Stimulated activated CD4-positive, alpha-beta T cell treated with anti-CD3 and anti-CD28 coated beads, TNF-alpha, amount 100 ng/mL, for 1 hour (primary cell): ENCODE measurements at places on chromosomes 12 and 14.

DNA sequence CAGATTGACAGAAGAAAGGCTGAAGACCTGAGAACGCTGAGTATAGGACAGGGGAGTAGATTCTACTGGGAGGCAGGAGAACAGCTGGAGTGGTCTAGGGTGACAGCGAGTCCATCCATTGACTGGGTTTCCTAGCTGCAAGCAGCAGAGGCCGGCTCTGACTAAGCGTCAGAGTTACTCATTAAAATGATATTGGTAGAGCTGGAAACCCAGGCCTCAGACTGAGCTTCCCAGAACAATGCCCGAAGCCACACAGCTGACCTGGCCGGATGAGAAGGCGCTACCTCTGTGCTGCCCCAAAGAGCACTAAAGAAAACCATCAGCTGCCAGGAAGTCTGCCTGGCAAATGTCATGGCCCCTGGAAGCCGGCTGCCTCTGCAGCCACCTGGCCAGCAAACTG lies 78.5 kb upstream of the FZD10 start:
- DNase-seq = no peak

- no peak for DNase-seq
Observed at GRCh38 chr12:57604454-57604991, at the start of gene DTX3. TSS of gene DTX3 (plus strand) at chr12:57604824. CDS start at chr12:57606518, 1,694 bp downstream.

- no peak for DNase-seq
Observed at GRCh38 chr12:87756111-87756510, 273.1 kb downstream of the C12orf50 start.

DNA sequence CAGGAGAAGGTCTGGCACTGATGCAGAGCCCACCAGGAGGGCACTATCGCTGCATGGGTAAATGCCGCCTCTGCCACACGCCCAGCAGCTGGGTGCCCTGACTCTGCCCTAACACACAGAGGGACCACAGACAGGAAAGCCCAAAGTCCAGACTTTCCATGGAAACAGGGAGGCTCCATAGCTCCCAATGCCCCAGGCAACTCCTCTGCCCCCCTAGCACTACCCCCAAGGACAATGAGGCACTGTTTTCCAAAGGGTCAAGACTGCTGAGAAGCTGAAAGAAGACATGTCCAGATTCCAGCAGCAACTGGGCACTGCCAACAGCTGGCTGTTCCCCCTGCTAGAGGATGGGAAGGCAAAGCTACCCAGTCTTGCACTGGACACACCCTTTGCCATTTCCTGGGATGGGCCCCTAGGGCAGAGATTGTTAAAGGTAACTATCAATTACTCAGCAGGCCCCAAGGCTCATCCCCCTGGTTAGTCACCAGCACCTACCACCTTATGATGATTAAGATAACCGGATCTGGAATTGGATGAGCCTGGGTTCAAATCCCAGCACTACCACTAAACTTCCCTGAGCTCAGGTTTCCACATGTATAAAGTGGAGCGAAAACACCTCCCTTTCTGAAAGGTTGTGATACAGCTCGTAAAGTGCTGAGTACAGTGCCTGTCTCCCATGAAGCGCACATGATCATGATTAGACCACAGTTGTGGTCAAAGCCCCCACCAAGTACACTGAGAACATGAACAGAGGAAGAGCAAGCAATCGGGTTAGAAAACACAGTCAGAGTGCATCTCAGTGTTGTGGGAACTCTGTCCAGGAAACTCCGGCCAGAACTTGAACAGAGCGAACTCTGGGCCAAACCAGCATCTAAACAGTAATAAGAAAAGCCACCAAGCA lies 3.3 kb downstream of the PXN start:
- DNase-seq = no peak

GRCh38 chr14:59086241-59086882 lies 102.1 kb upstream of the DAAM1 start:
- DNase-seq = no peak

- DNase-seq = peak; percentile 31
Observed at GRCh38 chr12:118136559-118137003, 657 bp downstream of the PEBP1 start.

- DNase-seq = no peak
Observed at GRCh38 chr14:52690983-52691760, 4.2 kb downstream of the ERO1A start.

- DNase-seq = no peak
Observed at GRCh38 chr12:14949631-14950030, 11.3 kb upstream of the ERP27 start.

GRCh38 chr14:47039336-47039735 lies 387.8 kb upstream of the RPL10L start:
- DNase-seq = no peak

- DNase-seq = no peak
Observed at GRCh38 chr12:113837084-113837483, 129.0 kb downstream of the RBM19 start.

GRCh38 chr14:75654127-75654732 lies 6.4 kb downstream of the ERG28 start:
- peak; percentile 59 for DNase-seq

GRCh38 chr12:109723311-109723881 lies 9.8 kb downstream of the FAM222A start:
- no peak for DNase-seq

GRCh38 chr12:7156259-7157197 lies 26.4 kb downstream of the CLSTN3 start:
- no peak for DNase-seq

GRCh38 chr12:21764065-21764464 lies 10.4 kb downstream of the KCNJ8 start:
- DNase-seq = no peak

- DNase-seq = no peak
Observed at GRCh38 chr12:94623161-94623920, 27.0 kb downstream of the TMCC3 start.

DNA sequence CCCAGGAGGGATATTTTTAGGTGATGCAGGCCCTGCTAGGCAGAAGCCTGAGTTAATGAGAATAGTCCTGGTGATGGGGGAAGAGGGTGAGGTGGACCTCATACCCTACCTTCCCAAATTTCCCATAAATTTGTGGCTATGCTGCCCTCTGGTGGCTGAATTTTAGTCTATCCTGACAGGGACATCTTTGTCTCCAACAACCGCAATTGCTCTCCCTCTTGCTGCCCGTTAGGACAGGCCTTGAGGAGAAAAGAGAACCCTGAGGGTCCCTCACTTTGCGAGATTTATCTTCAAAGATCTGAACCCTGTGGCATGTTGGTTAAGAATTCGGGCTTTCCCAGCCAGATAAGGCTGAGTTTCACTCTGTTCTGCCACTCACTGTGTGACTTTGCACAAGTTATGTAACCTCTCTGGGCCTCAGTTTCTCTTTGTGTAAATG lies 9.8 kb upstream of the ZNF385A start:
- no peak for DNase-seq

DNA sequence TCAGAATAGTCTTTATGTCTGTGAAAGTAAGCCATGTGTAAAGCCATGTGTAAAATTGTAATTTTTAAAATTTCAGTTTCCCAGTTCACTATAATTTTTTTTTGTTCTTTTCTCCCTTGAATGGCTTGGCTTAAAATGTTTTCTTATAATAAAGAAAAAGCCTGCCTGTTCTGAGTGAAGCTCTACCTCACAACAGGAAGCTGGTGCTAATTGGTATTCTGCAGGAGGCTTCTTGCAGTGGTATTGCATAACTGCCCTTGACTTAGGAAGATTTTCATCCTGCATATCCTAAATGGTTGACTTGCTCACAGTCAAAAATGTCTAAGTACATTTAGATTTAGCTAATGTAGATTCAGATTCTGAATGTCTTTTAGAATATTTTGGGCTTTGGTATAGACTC lies 49.5 kb downstream of the ATP2A2 start:
- no peak for DNase-seq

DNA sequence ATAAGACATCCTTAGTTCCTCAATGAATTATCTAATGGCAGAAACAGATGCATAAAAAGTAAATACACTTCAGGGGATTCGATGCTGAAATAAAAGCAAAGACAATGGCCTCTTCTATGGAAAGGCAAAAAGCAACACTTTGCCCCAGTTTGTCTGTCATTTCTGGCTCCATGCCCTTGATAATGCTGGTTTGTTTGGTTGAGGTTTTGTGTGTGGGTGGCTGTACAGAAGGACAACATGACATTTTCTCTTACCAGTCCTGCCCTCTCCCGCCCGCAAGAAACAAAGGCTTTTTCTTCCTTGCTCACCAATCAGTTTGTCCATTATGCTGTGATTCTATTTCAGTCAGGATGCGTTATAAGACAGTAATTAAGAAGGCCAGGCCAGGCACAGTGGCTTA lies 18.1 kb upstream of the WDR89 start:
- DNase-seq = no peak

GRCh38 chr12:46524778-46525177 lies 152.2 kb upstream of the SLC38A2 start:
- no peak for DNase-seq

DNA sequence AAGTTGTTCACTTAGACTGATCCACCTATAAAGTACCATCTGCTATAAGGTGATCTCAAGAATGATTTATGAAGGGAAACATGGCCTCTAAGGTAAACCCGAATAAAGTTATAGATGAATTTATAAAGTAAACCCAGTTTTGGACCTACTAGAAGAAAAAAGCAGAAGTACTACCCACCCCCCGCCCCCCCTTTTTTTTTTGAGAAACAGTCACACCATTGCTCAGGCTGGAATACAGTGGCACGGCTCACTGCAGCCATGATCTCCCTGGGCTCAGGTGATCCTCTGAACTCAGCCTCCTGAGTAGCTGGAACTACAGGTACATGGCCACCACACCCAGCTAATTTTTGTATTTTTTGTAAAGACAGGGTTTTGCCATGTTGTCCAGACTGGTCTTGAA lies 3.9 kb downstream of the ENTPD5 start:
- DNase-seq = no peak

- peak; percentile 80 for DNase-seq
Observed at GRCh38 chr12:50763639-50764285, at the start of gene ATF1. TSS of gene ATF1 (plus strand) at chr12:50764101. CDS start at chr12:50780146, 16,045 bp downstream.

GRCh38 chr14:102754370-102755262 lies 22.6 kb upstream of the TRAF3 start:
- no peak for DNase-seq

- no peak for DNase-seq
Observed at GRCh38 chr12:130709971-130710732, 5.9 kb downstream of the RIMBP2 start.
